ENCODE measurements at places on chromosomes 5 and 9.

DNA sequence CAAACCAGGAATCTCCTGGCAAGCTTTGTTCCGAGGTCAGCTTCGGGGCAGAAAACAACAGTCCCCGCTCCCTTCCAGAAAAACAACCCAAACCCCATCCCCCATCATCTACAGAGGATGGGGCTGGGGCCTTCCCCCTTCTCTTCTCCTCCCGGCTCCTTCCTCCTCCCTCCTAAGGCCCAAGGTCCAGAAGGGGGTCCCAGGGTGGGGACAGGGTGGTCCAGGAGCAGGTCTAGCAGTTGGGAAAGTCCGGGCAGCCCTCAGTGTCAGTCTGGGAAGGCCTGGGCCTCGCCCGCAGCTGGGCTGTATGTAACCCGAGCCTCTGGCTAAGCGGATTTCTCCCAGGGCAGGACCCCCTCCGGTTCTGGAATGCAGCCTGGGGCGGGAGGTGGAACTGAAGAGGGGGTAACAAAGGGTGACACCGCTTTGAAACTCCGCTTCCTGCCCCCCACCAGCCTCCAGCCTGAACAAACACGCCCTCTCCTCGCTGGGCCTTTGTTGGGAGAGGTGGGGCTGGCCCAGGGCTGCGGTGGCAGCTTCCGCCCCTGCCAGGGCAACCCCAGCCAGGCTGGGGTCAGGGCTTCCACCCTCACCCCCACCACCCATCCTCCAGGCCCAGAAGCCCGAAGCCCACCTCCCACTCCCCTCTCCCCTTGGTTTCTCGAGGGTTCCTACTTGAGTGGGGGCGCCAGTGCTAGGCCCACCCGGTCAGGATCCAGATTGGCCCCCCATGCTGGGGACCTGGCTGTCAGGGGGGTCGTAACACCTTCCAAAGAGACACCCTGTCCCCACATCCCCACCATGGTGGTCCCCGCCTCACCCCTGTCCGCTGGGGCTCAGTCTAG lies 63.5 kb downstream of the C9orf50 start:
- DNase-seq = no peak

- no peak for DNase-seq
Observed at GRCh38 chr5:116441223-116441622, 133.4 kb downstream of the SEMA6A start.

DNA sequence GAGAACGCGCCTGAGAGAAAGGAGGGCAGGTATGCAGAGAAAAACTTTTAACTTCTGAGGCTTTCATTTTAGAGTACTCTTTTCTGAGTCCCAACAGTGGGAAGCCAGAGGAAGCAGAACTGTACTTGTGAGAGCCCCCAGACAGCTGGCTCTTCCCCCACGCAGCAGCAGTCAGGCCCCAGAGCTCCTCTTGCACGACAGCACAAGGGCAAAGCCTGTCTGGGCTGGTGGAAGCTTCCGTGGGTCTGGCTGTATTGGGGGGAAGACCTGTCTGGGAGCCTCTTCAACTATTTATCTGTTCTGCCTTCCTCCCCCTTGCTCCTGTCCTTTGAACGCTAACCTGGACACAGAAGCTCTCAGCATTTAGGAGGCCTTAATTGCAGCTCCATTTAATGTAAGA lies 68.2 kb downstream of the THBS4 start:
- DNase-seq = no peak

GRCh38 chr5:76404223-76405211 lies 1.4 kb downstream of the IQGAP2 start:
- DNase-seq = no peak

GRCh38 chr5:1245905-1246576 lies 20.9 kb downstream of the SLC6A18 start:
- no peak for DNase-seq

DNA sequence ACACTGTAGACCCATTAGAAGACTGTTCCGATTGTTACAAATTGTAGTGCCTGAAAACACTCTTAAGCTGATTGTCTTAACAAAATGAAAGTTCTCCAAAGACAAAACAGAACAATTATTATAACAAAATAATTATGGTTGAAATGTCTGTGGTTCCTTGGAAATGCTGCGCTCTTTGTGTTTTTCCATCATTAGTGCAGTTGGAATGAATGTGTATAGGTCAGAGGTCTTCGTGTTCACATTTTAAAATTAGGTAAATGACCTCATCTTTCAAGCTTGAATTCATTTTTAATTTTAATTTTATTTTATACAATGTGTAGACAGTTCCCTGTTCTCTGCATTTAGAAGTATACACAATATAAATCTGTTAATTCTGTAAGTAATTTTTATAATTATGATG lies 56.7 kb upstream of the NXNL2 start:
- no peak for DNase-seq

DNA sequence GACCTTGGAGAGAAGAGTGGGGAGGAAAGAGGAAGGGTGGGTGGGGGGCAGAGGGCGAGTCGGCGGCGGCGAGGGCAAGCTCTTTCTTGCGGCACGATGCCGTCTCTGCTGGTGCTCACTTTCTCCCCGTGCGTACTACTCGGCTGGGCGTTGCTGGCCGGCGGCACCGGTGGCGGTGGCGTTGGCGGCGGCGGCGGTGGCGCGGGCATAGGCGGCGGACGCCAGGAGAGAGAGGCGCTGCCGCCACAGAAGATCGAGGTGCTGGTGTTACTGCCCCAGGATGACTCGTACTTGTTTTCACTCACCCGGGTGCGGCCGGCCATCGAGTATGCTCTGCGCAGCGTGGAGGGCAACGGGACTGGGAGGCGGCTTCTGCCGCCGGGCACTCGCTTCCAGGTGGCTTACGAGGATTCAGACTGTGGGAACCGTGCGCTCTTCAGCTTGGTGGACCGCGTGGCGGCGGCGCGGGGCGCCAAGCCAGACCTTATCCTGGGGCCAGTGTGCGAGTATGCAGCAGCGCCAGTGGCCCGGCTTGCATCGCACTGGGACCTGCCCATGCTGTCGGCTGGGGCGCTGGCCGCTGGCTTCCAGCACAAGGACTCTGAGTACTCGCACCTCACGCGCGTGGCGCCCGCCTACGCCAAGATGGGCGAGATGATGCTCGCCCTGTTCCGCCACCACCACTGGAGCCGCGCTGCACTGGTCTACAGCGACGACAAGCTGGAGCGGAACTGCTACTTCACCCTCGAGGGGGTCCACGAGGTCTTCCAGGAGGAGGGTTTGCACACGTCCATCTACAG lies 760 bp downstream of the NPR3 start:
- DNase-seq = no peak
